ENCODE measurements at places on chromosomes 11 and 22.

DNA sequence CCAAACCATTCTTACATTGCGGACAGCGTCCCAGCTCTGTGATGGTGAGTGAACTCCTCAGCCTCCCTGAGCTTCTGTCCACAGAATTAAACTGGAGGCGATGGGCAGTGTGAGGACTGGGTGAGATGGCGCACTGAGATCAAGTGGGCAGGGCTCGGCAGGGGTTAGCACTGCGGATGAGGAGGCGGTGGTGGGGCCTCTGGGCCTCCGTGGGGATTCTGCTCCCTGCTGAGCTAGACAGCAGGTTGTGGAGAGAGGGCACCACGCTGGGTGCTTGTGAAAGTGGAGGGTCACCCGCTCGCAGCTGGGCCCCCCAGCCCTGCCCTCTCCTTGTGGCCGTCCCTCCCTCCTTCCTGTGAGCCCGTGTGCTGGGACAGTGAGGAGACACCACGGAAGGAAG, 25.6 kb upstream of the PARVG start:
- no peak for DNase-seq

GRCh38 chr11:68976563-68976962, 4.2 kb downstream of the MRGPRD start:
- DNase-seq, result no peak

DNA sequence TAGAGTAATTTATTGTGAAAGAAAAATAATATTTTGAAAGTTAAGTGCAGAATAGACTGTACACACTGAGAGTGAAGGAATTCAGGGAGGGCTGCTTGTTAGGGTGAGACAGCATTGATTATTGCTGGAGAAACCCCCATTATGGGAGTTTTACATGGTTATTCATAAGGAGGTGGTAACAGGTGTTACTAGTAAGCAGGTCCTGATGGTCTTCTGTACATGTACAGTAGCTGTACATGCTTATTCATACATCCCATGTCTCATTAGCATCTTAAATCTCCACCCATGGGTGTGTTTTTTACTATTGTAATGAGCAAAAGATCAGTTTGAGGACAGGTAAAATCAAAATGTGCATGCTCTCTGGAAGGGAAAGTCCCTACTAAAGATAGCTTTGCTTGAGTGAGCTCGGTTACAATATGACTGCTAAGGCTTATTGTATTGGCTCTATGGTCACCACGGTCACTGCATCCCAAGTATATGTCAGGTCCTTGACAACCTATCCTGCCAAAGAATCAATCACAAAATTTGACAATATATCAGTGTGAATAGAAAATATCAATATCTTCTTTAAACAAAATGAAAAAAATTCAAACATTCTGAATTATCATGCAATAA, 6.2 kb downstream of the KDM4F start:
- DNase-seq, result no peak

DNA sequence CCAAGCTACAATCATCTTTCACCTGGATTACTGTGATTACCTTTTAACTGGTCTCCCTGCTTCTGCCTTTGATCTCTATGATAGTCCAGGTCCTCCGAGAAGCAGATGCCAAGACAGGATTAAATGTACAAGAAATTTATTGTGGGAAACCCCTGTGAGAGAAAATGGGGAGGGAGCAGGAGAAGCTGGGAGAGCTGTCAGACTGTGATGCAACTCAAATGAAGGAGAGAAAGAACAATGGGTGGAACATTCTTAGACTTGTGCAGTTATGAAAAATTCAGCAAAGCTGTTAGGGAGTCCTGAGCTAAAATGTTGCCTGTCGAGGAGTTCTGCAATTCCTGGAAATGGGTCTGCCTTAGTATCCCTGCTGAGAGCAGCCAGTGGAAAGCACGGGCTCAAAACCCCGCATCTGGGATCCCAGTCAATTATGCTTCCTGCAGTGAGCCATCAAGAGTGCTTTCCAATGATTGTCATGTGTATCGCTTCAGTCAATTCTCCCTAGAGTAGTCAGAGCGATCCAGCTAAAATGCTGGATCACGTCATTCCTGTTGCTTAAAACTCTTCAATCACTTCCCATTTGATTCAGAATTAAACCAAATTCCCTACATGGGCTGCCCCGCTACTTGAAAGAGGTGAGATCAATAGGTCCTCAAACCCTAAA, 16.5 kb upstream of the CSTF3 start:
- no peak for DNase-seq

DNA sequence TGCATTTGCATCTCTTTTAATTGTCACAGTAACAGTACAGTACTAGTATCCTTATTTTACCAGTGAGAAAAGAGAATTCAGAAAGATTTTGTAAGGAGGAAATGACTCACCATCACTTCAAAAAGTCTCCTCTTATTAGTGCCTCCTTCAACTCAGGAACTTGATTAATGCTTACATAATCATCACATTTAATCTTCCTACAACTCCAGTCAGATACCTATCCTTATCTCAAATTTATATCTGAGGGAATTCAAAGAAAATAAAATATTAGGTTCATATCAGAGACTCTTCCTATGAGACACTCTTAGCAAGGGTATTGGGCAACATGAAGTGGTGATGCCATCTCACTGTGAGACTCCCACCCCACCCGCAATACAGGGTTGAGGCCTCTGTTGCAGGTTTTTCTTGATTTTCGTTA, 26.1 kb upstream of the CTSC start:
- DNase-seq, result no peak

DNA sequence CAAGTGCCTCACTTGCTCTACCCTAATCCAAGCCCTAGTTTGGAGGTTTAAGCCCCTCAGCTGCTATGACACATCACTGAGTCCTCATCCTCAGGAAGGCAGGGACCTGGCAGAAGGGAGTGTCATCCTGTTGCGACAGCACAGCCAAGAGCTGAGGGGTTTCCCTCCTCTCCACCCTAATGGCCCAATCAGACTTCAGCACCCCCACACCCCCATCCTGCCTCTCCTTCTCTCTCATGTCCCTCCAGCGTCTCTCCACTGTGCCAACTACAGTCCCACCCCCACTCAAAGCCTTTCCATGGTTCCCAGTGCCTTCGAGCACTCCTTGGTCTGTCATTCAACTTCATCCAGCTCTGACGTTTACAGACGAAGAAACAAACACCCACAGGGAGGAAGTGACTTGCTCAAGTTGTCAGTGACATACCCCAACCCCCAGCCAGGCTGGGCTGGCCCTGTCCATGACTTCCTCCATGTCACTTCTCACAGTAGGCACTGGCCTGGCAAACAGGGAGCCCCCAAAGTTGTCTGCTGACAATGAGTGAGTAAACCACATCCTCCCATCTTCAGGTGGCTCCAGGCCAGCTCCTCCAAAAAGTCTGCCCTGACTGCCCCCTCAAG, 15.6 kb downstream of the ARAP1 start:
- DNase-seq, result no peak

DNA sequence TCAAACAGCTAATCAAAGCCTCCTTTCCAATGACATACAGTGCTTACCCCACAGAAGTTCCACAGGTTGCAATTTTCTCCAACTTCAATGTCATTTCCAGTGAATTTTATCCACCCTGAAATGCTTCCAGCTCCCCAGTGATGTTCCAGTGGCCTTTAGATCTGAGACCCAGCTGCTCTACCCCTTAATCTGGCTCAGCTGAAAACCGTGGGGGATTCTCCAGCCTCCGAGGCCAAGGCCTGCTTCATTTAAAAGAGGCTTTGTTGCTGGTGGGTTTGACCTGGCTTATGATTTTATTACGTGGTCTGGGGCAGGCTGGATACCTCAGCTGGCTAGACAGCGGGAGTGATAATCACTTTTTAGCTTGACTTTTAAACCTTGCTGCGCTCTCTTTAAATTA, 10.9 kb downstream of the HEPHL1 start:
- DNase-seq, result no peak

- no peak for DNase-seq
These were observed 70.2 kb downstream of the DBX1 start for GRCh38 chr11:20089796-20090653.

DNA sequence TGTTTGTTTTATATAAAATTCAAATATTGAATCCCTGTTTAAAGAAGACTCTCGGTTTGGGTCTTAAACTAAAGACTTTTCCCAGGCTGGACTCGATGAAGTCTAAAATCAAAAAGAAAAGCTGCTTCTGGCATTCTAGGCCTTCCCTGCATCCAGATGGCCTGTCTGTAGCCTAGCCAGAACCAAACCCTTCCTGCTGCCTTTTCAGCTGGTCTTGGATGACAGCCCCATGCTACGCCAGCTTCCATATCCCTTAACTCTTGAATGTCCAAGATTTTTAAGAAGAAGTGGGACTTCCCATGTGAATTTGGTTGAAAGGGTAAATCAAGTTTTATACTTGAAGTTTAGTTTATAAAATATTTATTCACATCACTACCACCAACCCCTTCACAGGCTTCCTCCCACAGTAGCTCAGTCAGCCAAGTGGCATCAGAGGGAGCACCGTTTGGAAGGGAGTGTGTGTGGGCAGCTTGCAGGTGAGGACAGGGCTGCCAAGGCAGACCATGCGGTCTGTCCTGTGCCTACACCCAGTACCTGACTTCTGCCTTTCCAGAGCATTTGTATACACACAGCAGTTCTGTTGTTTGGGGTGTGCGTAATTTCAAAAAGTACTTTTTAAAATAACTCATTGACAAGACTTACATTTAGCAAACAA, 18.2 kb upstream of the PSMA1 start:
- DNase-seq, result peak; percentile 24

GRCh38 chr22:26642465-26643417, 14.6 kb upstream of the MIAT start:
- DNase-seq, result no peak

DNA sequence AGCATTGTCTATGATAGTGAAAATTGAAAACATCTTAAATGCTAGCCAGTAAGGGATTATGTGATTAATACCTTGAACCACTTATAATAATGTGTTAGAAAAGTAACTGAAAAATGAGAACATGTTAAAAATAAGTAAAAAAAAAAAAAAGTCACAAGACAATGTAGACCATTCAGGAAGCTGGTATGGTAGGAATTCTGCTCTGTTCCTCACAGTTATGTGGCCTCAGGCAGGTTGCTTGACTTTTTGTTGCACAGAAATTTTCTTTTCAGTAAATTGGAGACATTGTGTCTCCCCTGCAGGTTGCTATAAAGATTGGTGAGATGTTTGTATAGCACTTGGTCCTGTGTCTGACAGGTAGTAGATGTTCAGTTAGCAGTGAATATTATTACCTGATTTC, 17.3 kb upstream of the PLET1 start:
- DNase-seq, result no peak

- DNase-seq, result no peak
These were observed 11.5 kb upstream of the RAC2 start for GRCh38 chr22:37255558-37256006.

DNA sequence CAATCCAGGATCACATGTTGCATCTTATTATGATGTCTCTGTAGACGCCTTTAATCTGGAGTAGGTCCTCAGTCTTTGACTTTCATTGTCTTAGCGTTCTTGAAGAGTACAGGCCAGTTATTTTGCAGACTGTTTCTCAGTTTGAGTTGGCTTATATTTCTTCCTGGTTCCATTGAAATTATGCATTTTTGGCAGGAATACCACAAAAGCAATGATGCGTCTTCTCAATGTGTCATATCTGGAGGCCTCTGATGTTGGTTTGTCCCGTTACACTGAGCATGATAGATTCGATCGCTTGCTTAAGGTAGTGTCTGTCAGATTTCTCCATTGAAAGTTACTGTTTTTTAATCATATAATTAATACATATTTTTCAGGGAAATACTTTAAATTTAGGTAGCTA, 30.6 kb downstream of the TECTA start:
- DNase-seq, result no peak

- DNase-seq, result no peak
These were observed 27.3 kb upstream of the SUSD2 start for GRCh38 chr22:24153959-24154358.

DNA sequence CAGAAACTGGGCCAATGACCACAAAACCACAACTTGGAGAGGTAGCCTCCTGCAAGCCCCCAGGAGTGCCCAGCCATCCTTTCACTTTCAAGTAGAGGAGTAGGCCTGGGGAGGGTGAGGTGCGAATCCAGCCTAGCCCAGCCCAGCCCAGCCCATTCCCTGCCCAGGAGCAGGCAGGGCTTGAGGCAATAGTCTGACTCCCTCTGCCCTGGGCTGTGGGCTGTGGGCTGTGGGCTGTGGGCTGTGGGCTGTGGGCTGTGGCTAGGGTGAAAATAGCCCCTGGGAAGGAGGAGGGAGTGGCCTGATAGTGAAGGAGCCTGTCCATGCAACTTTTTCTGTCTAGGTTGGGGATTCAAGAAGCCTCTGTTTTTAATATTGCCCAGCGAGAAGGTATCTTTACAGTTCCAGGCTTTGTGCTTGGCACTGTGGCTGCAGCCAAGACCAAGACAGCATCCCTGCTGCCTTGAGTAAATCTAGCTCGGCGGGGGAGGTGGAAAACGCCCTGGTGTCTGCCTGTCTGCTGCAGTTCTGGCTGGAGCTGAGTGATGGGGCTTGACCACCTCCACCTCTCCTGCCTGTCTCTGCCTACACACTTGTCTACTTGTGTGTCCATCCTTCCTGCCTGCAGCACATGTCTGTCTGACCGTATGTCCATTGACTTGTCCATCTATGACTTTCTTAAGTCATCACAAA, 40.7 kb downstream of the LMO1 start:
- no peak for DNase-seq

DNA sequence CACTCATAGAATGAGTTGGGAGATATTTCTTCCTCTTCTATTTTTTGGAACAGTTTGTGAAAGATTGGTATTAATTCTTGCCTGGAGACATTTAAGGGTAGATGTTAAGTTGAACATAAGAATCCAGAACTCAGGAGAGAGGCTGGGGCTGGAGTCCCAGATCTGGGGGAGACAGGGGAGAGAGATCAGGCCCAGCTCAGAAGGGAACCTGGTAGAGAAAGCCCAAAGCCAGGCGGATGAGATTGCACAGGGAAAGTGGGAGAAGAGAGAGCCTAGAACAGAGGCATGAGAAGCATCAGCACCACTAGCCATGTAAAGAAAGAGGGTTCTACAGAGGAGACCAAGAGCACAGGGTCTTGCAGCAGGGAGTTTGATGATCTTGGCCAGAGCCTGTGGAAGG, 13.0 kb upstream of the GNAZ start:
- DNase-seq, result no peak

GRCh38 chr22:46773076-46773475, 10.6 kb downstream of the TBC1D22A start:
- DNase-seq, result no peak

DNA sequence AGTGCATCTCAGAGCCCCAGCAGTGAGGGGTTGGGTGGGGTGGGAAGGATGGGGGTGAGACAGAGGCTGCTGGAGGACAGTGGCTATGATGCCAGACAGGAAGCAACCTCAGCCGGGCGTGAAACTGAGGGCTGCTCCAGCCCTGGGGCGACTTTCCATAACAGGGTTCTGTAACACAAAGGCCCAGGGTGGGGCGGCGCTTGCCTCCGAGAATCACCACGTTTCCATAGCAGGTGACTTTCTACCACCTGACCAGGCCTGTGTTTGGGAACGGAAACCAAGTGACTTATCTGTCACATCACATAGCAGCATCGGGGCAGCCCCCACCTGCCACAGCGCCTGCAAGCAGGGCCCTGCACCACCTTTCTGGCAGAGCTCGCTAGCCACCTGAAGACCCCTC, 85.8 kb downstream of the TRMU start:
- no peak for DNase-seq

DNA sequence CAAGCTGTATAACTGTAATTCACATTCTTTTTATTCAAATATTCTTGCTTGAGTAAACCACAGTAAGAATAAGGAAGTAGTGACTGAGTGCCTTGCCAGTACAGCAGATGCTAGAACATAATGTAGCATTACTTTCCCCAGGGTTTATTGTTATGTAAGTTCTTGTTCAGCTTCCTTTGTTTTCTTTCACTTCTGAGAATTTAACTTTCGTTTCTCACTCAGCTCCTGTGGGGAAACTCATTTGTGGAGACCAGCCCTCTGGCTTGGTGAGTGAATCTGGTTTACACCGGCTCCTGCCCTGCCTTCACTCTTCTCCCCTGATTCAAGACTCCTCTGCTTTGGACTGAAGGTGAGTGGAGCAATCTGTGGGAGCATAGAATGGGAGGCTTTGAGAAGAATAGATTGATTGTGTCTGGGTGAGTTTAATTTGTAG, at the start of gene TRIM22:
Gene TRIM22, plus strand, starts transcription at position 240 of the 433 bp plus-strand sequence. CDS start 6,443 bp downstream, outside the sequence.
- DNase-seq, result no peak

Measured in DMS 273 treated with DMSO at 0.1 percent for 48 hours (cell line).